Bladder microvascular endothelial cell (primary cell): ENCODE measurements at places on chromosomes 11 and 22. TPM values are rescaled to one million over a fixed set of nuclear protein-coding genes. Genes with fewer than 3 reads are reported as not detected.

Gene GRAP2
- total RNA-seq: 0.06 TPM in 1 of 2 replicates, not detected in the other

Gene OR4A16
- total RNA-seq: not detected in 2 replicates

Gene MRPL21
- total RNA-seq: 58.9 and 69.9 TPM in 2 replicates

Gene CALCA
- total RNA-seq: not detected in 2 replicates

Gene KCNJ11
- 0.25 and 0.32 TPM in 2 replicates for total RNA-seq

Gene C22orf31
- total RNA-seq: not detected in 2 replicates

Gene CARD16
- total RNA-seq: 68.3 and 83.1 TPM in 2 replicates

Gene MLC1
- under 0.01 TPM in 1 of 2 replicates, not detected in the other for total RNA-seq

Gene AGBL2
- total RNA-seq: 0.31 and 0.32 TPM in 2 replicates
